Progenitor cell of endocrine pancreas (in vitro differentiated cells): ENCODE measurements at places on chromosomes 5 and 9. TPM values are rescaled to one million over a fixed set of nuclear protein-coding genes. Genes with fewer than 3 reads are reported as not detected.

The DMRT3 gene
- 0.34 and 0.53 TPM in 2 replicates for total RNA-seq

The IL4 gene
- total RNA-seq = not detected in 2 replicates

The GRIA1 gene
- 0.13 TPM in 1 of 2 replicates, not detected in the other for total RNA-seq

The ZDHHC11B gene
- 8.6 and 8.7 TPM in 2 replicates for total RNA-seq

DNA sequence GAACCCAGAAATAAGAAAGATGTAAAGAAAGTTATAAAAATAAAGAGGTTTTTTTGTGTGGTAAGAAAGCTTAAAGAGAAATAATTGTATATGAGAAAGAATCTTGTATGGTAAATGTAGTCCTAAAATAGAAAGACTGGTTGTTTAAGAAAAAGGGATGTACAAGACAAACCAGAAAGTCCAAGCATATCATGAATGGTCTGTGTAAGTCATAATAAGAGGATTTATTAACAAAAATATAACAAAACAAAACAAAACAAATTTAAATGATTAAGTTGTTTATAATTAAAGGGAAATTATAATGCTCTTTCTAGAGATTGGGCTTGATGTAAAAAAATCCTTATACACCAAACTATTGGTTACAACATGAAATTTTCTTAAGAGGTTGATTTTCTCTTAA lies 590.4 kb upstream of the PTGER4 start:
- no peak for DNase-seq
- H3K4me1 ChIP-seq = no peaks in the 10 kb centered on the region
- H3K36me3 ChIP-seq = no peaks in the 10 kb centered on the region
- H3K27ac ChIP-seq = no peak overlapping the region
- H3K4me3 ChIP-seq = no peak overlapping the region

GRCh38 chr9:20623021-20623747 lies 885 bp upstream of the MLLT3 start:
- peak; percentile 11 for DNase-seq
- peaks cover 25% of the 10 kb centered on the region for H3K27me3 ChIP-seq

- H3K27me3 ChIP-seq = peaks cover 3% of the 10 kb centered on the region
- peak; percentile 6 for DNase-seq
- no peak overlapping the region for H3K27ac ChIP-seq
These were observed 103.4 kb downstream of the PHF2 start for GRCh38 chr9:93679536-93680442.

DNA sequence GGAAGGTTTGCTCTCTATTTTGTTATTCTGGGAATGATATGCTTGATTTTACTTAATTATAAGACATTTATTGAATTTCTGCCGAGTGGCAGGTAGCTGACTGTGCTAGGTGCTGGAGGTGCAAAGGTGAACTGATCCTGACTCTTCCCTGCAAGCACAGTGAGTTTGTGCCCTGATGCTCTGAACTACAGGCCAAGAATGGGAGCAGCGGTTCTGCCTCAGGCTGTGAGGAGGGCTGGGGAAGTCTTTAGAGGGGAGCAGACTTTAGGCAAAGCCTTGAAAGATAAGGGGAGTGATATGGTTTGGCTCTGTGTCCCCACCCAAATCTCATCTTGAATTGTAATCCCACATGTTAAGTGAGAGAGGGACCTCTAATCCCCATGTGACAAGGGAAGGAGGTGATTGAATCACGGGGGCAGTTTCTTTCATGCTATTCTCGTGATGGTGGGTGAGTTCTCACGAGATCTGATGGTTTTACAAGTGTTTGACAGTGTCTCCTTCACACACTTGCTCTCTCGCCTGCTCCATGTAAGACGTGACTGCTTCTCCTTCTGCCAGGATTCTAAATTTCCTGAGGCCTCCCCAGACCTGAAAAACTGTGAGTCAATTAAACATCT lies 73.1 kb downstream of the NDFIP1 start:
- no peak overlapping the region for H3K4me3 ChIP-seq
- peaks cover 2% of the 10 kb centered on the region for H3K27me3 ChIP-seq
- H3K27ac ChIP-seq = no peak overlapping the region
- no peaks in the 10 kb centered on the region for H3K36me3 ChIP-seq
- no peak for DNase-seq

- H3K27me3 ChIP-seq = no peaks in the 10 kb centered on the region
- no peaks in the 10 kb centered on the region for H3K36me3 ChIP-seq
- no peak for DNase-seq
- no peak overlapping the region for H3K27ac ChIP-seq
- H3K4me3 ChIP-seq = no peak overlapping the region
These were observed 79.4 kb downstream of the SLC1A3 start for GRCh38 chr5:36685631-36686288.

DNA sequence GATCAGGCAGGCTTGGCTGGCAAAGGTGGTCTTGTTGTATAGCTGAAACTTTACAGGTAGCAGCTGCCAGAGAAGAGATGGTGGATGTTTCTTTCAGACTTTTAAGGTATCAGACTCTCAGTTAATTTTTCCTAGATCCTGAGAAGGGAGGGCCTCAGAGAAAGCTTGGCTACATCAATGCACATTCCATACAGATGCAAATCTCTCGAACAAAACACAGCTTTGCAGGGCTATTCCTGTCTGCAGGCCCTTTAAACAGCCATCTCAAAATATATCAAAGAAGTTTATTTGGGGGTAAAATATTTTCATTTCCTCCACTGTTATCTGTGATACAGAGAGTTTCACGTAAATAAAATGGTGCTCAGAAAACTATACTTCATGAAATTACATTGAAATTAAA lies 1584.4 kb downstream of the EFNA5 start:
- H3K36me3 ChIP-seq = no peaks in the 10 kb centered on the region
- no peak overlapping the region for H3K4me3 ChIP-seq
- DNase-seq = no peak
- H3K4me1 ChIP-seq = no peaks in the 10 kb centered on the region
